Immature natural killer cell (primary cell): ENCODE measurements at places on chromosomes 2 and 18.
A peak's percentile ranks its signal among the peaks of the same experiment; 100 is the strongest.

- DNase-seq: peak; percentile 52
These were observed 68.9 kb upstream of the BOD1L2 start for GRCh38 chr18:57077786-57078552.

- DNase-seq: no peak
These were observed 372.2 kb downstream of the NYAP2 start for GRCh38 chr2:225771701-225772100.

GRCh38 chr2:235934059-235934773 lies 234.0 kb downstream of the GBX2 start:
- DNase-seq: no peak

DNA sequence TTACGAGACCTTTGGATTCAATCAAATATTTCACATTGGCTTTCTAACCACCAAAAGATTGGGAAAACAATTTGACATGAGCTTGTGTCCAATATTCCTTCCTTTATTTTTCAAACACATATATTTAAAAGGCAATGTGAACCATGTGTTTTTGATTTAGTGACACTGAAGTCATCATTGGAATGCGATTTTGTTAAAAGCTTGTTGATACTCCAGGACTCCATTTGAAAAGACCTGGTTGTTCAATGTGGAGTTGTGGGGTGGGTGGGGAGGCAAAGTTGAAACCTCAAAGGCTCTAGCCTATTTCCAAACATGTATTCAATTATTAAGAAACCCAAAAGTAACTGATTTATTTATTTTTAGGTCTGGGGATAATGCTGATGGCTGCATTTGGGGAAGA lies 114.1 kb upstream of the TRIB2 start:
- DNase-seq: no peak
